ENCODE measurements at places on chromosomes 3 and 15. TPM values are rescaled to one million over a fixed set of nuclear protein-coding genes. Genes with fewer than 3 reads are reported as not detected.
A peak's percentile ranks its signal among the peaks of the same experiment; 100 is the strongest.

NLGN1 gene
- not detected for total RNA-seq

DNA sequence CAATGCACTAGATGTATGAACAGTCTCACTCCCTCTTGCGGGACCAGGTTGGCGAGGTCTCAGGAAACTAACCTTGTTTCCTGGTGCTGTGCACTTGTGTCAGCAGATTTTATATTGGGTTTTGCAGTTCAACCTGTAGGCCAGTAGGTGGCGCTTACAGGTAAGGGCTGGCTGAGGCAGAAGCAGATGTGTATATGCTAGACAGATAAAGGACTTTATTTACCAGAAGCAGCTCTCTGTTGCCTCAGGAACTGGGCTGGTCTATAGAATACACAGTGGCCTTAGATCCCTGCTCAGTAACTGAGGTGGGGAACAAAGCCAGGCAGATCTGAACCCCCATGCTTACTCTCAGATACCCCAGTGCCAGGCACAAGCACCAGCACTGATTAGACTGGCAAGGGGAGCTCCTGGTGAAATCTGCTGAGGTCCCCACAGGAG lies 296.8 kb downstream of the DOCK3 start:
- H3K36me3 ChIP-seq = no peaks in the 10 kb centered on the region
- H3K27me3 ChIP-seq = peaks cover 3% of the 10 kb centered on the region
- peak; percentile 89 for DNase-seq
- no peak overlapping the region for H3K27ac ChIP-seq

DNA sequence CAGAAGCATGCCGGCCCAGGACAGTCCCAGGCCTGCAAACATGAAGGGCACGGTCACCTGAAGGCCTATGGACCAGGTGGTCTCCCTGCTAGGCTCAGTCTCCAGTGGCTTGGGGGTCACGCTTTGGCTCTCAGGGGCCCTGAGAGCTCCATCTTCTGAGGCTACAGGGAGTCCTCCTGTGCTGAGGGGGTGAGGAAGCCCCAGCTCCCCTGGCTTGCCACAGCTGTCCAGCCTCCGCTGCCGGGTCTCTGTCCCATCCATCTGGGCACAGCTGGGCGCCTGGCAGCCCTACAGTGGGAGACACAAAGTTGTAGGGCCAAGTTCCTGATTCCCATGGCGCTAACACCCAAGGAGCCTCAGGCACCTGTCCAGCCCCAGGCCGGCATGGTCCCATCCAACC lies 16.0 kb downstream of the SLC41A3 start:
- peaks cover 5% of the 10 kb centered on the region for H3K4me1 ChIP-seq
- peaks cover 3% of the 10 kb centered on the region for H3K27me3 ChIP-seq
- no peak overlapping the region for H3K27ac ChIP-seq
- peaks cover 2% of the 10 kb centered on the region for H3K36me3 ChIP-seq
- no peak overlapping the region for H3K4me3 ChIP-seq

GRCh38 chr3:47047673-47048072 lies 68.2 kb downstream of the NBEAL2 start:
- peak overlapping the region; percentile 25 for H3K27ac ChIP-seq
- peaks cover 3% of the 10 kb centered on the region for H3K4me1 ChIP-seq
- no peak for DNase-seq
- H3K36me3 ChIP-seq = peaks cover 17% of the 10 kb centered on the region

DNA sequence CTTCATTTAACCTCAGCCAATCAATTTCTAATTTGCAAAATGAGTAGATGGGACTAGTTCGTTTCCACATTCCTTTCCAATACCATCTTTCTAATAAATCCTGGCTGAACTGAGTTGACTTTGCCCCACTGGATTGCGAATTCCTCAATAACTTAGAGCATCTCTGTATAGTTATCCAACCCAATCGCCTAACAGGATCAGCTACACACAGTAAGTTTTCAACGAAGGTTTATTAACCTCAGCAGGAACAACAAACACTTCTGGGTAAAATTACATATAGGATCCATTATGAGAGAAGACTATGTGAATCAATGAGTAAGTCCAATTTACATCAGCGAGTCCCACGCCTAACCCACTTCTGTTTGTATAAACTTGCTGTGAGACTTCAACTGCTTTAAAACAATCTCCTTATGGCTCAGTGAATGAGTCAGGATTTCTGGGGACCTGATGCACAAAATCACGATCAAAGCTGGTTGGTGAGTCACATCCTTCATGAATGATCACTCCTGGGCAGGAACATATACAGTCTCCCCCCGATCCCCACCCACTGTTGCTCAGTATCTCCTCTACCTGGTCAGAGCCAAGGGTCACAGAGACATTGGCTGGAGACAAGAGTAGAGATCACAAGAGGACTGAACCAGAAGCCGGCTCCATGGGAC lies 142.8 kb downstream of the EDEM1 start:
- no peaks in the 10 kb centered on the region for H3K36me3 ChIP-seq
- H3K4me1 ChIP-seq = peaks cover 6% of the 10 kb centered on the region
- peak overlapping the region; percentile 16 for H3K27ac ChIP-seq
- H3K4me3 ChIP-seq = no peak overlapping the region
- H3K27me3 ChIP-seq = no peaks in the 10 kb centered on the region
- no peak for DNase-seq

GRCh38 chr3:172190980-172191379 lies 151.6 kb downstream of the FNDC3B start:
- H3K36me3 ChIP-seq = no peaks in the 10 kb centered on the region
- DNase-seq = no peak
- no peak overlapping the region for H3K4me3 ChIP-seq
- H3K27me3 ChIP-seq = no peaks in the 10 kb centered on the region

EXD1 gene
- not detected for total RNA-seq

All from activated CD4-positive, alpha-beta T cell treated with anti-CD3 and anti-CD28 coated beads, Interleukin-2, amount 10 ng/mL, durations not matched to agents 24 days and 14 days (primary cell).